ENCODE measurements at places on chromosomes 3 and 15.

DNA sequence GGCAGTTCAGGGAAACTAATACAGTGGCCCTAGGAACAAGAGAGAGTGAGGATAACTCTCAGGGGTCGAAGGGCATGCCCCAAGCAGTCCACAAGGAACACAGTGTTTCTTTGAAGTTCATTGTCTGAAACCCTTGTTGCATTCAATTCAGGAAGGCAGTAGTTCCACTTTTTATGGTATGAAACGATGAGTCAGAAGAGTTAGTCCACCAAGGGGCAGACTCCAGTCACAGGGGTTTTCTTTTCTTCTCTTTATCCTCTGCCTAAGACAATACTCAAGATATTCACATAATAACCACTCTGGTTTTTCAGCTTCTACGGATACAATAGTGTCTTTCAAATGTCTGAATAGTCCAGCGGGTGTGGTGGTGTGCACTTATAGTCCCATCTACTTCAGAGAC lies 23.7 kb upstream of the TICRR start:
- DNase-seq = no peak

DNA sequence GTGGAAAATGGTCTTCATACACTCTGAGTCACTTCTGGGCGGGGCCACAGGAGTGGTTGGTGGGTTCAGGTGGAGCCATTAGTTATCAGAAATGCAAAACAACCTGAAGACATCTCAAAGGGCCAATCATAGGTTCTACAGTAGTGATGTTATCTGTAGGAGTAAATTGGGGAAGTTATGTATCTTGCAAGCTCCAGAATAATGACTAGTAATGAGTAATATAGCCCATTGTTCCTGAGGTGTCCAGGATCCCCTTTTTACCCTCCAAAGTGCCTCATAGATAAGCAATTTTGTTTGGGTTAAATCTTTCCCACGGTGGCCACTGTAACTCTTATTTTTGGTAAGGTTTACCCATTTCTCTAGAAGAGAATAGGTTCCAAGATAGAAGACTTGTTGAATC lies 91.7 kb downstream of the PIK3R4 start:
- no peak for DNase-seq

- DNase-seq = no peak
These were observed 482.2 kb upstream of the PDZRN3 start for GRCh38 chr3:74106925-74107324.

- no peak for DNase-seq
These were observed 94.3 kb downstream of the AQP9 start for GRCh38 chr15:58232281-58233065.

- DNase-seq = peak; percentile 65
These were observed 87.1 kb downstream of the GABRG3 start for GRCh38 chr15:27057904-27058645.

- no peak for DNase-seq
These were observed 2.6 kb downstream of the ST3GAL6 start for GRCh38 chr3:98765721-98766120.

DNA sequence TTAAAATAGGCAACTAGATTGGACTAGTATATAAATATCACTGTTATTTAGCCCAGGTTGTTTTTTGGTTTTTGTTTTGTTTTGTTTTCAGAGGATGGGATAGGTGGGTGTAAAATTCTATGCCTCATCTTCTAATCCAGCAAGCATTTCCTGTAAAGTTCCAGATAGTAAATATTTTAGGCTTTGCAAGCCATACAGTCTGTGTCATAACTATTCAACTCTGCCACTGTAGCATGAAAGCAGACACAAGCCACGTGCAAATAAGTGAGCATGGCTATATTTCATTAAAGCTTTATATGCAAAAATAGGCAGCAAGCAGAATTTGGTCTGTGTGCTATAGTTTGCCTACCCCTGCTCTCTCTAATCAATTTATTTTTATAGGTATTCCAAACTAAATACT lies 657.3 kb upstream of the TGFBR2 start:
- DNase-seq = peak; percentile 14

GRCh38 chr3:190099099-190099498 lies 21.6 kb downstream of the P3H2 start:
- no peak for DNase-seq

GRCh38 chr3:128170866-128171516 lies 17.7 kb downstream of the EEFSEC start:
- DNase-seq = peak; percentile 85

- peak; percentile 81 for DNase-seq
These were observed 49.7 kb upstream of the MYZAP start for GRCh38 chr15:57541805-57542504.

Data from AG08395 (cell line).